ENCODE measurements at places on chromosomes 5 and 9.

- DNase-seq = peak; percentile 66
Observed at GRCh38 chr5:173283318-173284288, 44.6 kb downstream of the STC2 start.

GRCh38 chr5:1897816-1898450 is 15.2 kb upstream of the IRX4 start:
- no peak for DNase-seq

GRCh38 chr9:4315582-4316215 is 15.8 kb upstream of the GLIS3 start:
- peak; percentile 52 for DNase-seq

GRCh38 chr5:44051591-44051990 is 337.6 kb downstream of the FGF10 start:
- no peak for DNase-seq

DNA sequence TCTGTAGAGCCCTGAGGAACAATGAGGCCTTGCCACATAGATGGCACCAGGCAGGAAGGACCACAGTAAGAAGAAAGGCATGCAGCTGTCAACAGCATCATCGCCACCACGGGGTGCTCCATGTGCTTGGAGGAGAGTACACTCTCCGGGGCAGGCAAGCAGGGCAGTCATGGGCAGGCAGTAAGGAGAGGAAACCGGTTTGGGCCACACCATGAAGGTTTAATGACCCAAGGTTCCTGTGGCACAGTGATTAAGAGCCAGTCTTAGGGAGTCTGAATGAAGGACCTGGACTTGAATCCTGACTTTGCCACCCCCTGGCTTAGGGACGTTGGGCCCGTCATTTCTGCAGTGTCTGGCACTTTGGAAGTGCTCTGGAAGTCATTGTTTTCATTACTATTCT is 80.6 kb upstream of the ZBTB43 start:
- no peak for DNase-seq

- DNase-seq = no peak
Observed at GRCh38 chr9:93112116-93112863, 16.3 kb downstream of the CARD19 start.

DNA sequence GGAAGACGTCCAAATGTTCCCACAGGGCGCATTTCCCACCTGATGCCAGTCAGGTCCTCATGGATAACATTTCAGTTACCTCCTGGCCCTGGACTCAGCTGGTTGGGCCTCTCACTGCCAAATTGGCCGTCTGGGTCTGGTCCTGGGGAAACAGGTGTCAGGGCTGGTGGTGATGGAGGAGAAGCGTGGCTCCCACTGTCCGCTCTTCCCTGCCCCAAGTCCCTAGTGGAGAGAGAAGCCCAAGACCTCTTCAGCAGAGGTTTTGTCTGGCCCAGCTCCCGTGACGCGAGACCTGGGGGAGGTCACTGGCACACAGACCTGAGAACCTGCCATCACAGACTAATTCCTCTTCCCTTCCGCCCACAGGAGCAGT is 27.8 kb upstream of the PRDM12 start:
- DNase-seq = no peak

- no peak for DNase-seq
Observed at GRCh38 chr9:107976767-107977166, 487.2 kb upstream of the KLF4 start.

DNA sequence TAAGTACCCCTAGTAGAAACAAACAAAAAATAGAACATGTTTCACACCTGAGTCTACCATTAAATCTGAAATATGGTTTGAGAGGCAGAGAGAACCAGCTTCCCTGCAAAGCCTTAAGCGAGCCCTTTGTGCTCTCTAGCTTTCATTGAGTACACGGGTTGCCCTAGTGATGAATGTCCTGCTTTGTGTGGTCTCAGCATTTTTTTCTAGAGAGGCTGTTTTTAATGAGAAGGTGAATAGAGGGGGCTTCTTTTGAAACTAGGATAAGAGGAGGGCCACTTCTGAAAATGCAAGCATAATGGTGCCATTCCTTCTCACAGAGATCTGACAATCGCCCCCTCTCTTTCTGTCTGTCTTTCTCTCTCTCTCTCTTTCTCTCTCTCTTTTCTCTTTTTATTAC is 131.3 kb downstream of the MACIR start:
- DNase-seq = no peak

All from activated naive CD8-positive, alpha-beta T cell treated with anti-CD3 and anti-CD28 coated beads, Interleukin-2, amount 50 U/mL, for 16 hours (primary cell).